ENCODE measurements at places on chromosomes 2 and 18.

- no peak for DNase-seq
These were observed 129.6 kb downstream of the PMS1 start for GRCh38 chr2:189913821-189914220.

- DNase-seq, result no peak
These were observed 1096.8 kb upstream of the GYPC start for GRCh38 chr2:125559186-125559585.

GRCh38 chr2:42706836-42707235 lies 57.1 kb downstream of the OXER1 start:
- peak; percentile 50 for DNase-seq

- DNase-seq, result no peak
These were observed 46.2 kb upstream of the CCDC141 start for GRCh38 chr2:179096090-179096489.

- DNase-seq, result no peak
These were observed 96.2 kb downstream of the MYO1B start for GRCh38 chr2:191341436-191341835.

DNA sequence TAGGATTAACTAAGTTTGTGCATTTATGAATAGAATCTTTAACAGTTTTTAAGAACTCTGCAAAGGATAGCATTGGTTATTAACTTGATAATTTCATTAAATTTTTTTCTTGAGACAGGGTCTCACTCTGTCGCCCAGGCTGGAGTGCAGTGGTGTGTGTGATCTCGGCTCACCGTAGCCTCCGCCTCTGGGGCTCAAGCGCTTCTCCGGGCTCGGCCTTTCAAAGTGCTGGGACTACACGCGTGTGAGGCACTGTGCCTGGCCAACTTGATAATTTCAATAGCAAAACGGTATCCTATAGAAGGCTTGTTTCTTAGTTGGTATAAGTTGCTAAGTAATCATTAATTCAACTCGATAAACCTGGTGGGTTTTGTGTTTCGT lies 38.0 kb downstream of the ADNP2 start:
- no peak for DNase-seq

DNA sequence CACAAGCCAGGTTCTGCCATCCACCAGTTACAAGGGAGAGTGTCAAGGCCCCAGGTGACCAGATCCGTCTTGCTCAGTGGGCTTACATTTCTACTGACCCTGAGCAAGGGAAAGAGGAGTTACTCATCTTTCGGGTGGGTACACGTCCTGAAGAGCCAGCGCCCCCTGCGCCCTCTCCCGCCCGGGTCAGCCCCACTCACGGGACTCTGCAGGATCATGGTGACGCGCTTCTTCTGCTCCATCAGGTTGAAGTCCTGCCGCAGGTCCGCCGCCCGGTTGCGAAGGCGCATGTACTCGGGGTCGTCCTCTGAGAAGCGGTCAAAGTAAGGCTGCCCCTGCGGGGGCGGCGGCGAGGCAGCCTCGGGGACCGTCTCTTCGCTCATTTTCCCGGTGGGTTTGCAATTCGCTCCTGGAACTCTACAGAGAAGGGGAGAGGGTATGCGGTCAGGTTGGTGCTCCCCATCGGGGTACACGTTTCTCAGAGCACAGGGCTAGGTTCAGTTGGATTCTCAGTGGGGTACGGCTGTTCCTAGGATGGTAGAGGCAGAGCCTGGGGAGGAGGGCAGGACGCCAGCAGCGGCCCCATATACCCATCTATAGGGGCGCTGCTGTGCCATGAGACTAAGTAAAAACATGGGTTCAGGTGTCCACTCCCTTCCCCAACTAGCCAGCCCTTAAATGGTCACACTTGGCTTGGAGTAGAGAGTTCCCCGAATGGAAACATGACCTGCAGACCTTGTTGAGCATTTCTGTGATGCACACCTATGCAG lies 61.8 kb downstream of the ADD2 start:
- no peak for DNase-seq

- DNase-seq, result no peak
These were observed 150.7 kb upstream of the MGAT5 start for GRCh38 chr2:134103196-134103595.

GRCh38 chr2:59301466-59302402 lies 1060.6 kb upstream of the FANCL start:
- peak; percentile 81 for DNase-seq
